ENCODE measurements at places on chromosomes 6 and 20. TPM values are rescaled to one million over a fixed set of nuclear protein-coding genes. Genes with fewer than 3 reads are reported as not detected.
A peak's percentile ranks its signal among the peaks of the same experiment; 100 is the strongest.

The PET117 gene
- 11.6 TPM for total RNA-seq

- no peak for DNase-seq
- H3K27ac ChIP-seq: no peak overlapping the region
- H3K4me3 ChIP-seq: no peak overlapping the region
- no peaks in the 10 kb centered on the region for H3K36me3 ChIP-seq
- H3K27me3 ChIP-seq: peaks cover 4% of the 10 kb centered on the region
These were observed 59.5 kb upstream of the MPC1 start for GRCh38 chr6:166442131-166442685.

DNA sequence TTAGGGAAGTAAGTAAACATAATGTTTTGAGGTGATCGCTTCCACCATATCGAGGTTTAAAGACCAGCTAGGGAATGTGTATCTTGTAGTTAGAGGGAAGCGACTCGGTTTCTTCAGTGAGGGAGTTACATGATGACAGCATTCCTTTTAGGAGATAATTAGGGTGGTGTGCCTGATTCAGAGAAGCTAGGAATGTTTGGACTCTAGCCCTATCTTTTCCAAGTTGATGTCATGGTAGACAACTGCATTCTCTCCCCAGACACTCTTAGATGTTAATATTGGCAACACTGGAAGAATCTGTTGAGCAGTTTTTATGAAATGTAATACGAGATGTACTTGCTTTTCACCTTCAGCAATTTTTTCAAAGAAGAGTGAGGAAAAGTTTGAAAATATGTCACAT is 12.9 kb upstream of the HIVEP1 start:
- H3K4me1 ChIP-seq: peaks cover 29% of the 10 kb centered on the region
- H3K27me3 ChIP-seq: no peaks in the 10 kb centered on the region
- H3K27ac ChIP-seq: no peak overlapping the region
- no peak overlapping the region for H3K4me3 ChIP-seq

- DNase-seq: no peak
- no peaks in the 10 kb centered on the region for H3K36me3 ChIP-seq
- H3K4me1 ChIP-seq: no peaks in the 10 kb centered on the region
- H3K4me3 ChIP-seq: no peak overlapping the region
- H3K27me3 ChIP-seq: peaks cover 4% of the 10 kb centered on the region
- H3K27ac ChIP-seq: no peak overlapping the region
These were observed 385.3 kb downstream of the EPM2A start for GRCh38 chr6:145349950-145350510.

- H3K4me1 ChIP-seq: peaks cover 68% of the 10 kb centered on the region
- H3K27ac ChIP-seq: peak overlapping the region; percentile 88
- peak; percentile 87 for DNase-seq
- peak overlapping the region; percentile 76 for H3K4me3 ChIP-seq
- peaks cover 12% of the 10 kb centered on the region for H3K36me3 ChIP-seq
- peaks cover 3% of the 10 kb centered on the region for H3K27me3 ChIP-seq
These were observed 84.4 kb downstream of the GMPR start for GRCh38 chr6:16322666-16323312.

DNA sequence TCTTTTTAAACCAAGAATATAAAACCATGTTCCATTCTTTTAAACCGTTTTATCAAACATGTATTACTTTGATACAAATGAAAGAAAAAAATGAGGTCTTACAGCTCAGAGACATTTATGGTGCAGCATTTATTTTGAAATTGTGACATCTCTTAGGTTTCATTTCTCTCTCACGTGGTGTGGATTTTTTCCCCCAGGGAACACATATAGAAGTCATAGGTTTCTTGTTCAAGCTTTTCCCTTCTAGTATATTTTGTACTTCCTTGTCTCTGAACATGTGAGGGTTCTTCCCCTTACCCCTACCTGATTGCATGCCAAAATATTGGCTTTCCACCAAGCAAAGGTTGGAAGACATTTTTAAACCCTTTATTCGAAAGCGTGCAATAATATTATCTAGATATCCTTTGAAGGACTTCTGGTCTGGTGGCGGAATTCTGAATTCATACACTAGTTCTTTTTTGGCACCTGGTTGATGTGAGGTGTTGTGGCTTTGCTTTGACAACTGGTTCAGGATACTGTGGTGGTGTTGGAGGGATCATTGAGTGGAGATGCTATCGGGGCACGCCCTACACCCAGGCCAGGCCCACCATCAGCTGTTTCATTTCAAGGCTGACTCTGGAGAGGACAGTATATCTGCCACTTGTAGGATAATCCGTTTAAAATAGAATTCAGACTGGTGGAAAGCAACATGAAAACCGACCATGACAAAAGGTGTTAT is 5.6 kb upstream of the FAM50B start:
- peak overlapping the region; percentile 94 for H3K27ac ChIP-seq
- peaks cover 76% of the 10 kb centered on the region for H3K4me1 ChIP-seq
- no peak for DNase-seq

The RNF39 gene
- not detected for total RNA-seq

- H3K36me3 ChIP-seq: peaks cover 55% of the 10 kb centered on the region
- H3K4me3 ChIP-seq: peak overlapping the region; percentile 97
- H3K4me1 ChIP-seq: peaks cover 39% of the 10 kb centered on the region
- H3K27me3 ChIP-seq: peaks cover 62% of the 10 kb centered on the region
- no peak for DNase-seq
These were observed 5.3 kb downstream of the CDKN1A start for GRCh38 chr6:36683656-36684446.

The PKIG gene
- total RNA-seq: 36.3 TPM

The SOX18 gene
- 0.15 TPM for total RNA-seq

Measured in HFFc6 (cell line).